ENCODE measurements at places on chromosomes 5 and 9.

GRCh38 chr9:135729480-135729879 lies 27.5 kb downstream of the KCNT1 start:
- DNase-seq: no peak

DNA sequence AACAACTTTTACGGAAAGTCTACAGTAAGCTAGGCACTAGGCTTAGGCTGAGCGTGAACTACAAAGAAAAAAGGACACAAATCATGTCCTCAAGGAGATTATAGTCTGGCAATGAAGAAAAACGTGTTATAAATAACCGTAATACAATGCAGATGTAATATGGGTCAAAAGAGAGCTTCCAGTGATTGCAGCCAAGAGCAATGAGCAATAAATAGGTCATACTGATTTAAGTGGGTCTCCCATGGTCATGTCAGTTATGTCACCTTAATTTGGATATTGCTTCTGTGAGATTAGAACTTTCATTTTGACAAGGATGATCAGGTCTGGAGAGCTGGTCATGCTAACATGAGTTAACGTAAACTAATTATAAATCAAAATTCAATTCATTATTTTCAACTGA lies 158.6 kb upstream of the GNA14 start:
- no peak for DNase-seq

DNA sequence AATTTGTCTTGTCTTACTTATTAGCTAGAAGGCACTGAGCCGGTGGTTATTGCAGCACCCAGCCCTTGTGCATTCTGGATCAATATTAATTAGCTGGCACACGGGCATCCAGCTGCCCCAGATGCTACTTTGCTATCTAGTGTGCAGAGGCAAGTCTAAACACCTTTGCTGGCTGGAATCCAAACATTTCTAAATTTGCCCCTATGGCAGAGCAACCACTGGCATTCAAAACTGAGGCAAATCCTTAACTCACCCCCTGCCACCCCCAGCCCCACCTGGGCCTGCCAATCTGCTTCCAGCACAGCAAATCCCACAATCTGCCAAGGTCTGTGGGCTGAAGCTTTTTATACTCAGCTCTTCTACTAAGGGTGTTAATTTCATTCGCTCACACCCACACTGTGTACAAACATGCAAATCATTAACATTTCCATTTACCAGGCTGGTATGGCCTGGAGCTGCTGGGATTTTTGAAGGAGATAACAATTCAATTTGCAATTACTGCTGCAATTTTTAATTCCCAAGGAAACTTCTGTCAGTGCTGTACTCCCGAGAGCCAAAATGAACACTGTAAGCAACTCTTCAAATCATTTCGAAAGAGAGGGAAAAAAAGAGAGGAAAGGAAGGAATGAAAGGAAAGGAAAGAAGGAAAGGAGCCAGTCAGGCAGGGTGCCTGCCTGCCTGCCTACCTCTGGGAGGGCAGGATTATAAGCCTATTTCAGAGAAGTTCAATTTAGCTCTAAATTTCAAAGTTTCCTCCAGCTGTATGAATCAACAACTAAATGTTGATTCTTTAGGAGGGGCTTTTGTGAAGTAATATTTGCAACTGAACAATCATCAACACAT lies 35.5 kb downstream of the RAPGEF1 start:
- no peak for DNase-seq

DNA sequence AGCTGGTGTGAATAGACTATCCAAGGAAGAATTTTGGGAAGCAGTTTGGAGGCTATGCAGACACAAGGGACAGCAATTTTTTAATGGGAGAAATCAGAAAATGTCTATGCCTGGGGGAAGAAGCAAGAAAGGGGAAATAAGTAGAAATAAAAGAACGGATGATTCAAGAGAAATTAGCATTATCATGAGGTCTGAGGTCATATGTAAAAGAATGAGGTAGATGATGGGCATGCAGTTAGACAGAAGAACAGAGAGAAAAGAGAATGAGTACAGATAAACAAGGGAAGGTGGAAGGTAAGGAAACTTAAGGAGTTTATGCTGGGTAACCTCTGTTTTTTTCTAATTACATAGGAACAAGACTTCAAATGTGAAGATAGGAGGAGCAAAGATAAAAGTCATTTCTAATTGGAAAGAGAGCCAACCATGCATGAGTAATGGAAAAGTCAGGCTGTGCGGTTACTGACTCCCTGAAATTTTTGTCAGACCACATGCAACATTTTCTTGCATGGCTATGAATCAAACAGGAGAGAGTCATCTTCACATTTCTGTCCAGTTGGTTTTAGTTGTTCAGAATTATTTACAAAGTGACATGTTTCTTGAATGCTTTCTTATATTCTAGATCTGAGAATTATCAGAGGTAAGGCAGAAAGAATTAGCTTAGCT lies 101.0 kb upstream of the PIK3R1 start:
- DNase-seq: peak; percentile 49

- DNase-seq: no peak
Measured at GRCh38 chr9:5052838-5053237, 67.8 kb downstream of the JAK2 start.

GRCh38 chr5:80479713-80480112 lies 8.2 kb upstream of the FAM151B start:
- DNase-seq: no peak

GRCh38 chr5:6393596-6394194 lies 15.3 kb upstream of the MED10 start:
- DNase-seq: no peak

GRCh38 chr5:14108170-14108996 lies 34.8 kb upstream of the TRIO start:
- DNase-seq: no peak

All from AG09319 (cell line).